ENCODE measurements at places on chromosomes 13 and 19. TPM values are rescaled to one million over a fixed set of nuclear protein-coding genes. Genes with fewer than 3 reads are reported as not detected.

- no peak for DNase-seq
Measured at GRCh38 chr13:38564256-38565150, 122.4 kb upstream of the FREM2 start.

GRCh38 chr13:91357613-91358386 lies 10.3 kb downstream of the MIR17HG start:
- no peak for DNase-seq

DNA sequence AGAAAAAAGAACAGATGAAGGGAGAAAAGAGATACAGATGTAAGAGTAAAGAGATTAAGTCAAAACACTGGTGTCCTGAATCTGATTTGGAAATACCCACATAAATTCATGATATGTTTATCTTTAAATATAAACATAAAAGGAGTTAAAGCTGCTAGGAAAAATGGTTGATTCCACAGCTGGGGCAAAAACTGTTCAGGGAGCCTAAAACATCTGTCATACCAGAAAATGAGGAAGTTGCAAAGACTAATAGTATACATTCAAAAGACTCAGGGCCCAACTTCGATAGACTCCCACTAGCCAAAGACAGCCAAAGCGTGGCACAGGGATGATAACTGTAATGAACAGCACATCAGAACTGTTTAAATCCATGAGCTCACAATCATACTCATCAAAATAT lies 62.0 kb downstream of the ABCC4 start:
- peak; percentile 1 for DNase-seq

DNA sequence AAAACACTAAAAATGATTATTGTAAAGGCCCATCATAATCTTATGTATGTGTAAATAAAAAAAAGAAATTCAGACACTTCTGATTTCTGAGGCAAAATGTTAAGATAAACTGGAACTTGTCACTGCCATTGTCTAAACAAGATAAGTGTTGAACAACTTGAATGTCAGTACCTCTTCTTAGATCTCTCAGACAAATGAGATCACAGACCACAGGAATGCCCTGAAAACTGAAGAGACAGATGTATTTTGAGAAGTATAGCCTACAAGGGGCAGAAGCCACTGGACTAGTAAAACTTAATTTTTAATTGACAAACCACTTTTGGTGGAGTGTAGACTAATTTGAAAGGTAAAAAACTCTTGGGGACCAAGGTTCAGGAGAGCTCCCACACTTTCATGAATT lies 375.5 kb upstream of the SLITRK5 start:
- no peak for DNase-seq

DNA sequence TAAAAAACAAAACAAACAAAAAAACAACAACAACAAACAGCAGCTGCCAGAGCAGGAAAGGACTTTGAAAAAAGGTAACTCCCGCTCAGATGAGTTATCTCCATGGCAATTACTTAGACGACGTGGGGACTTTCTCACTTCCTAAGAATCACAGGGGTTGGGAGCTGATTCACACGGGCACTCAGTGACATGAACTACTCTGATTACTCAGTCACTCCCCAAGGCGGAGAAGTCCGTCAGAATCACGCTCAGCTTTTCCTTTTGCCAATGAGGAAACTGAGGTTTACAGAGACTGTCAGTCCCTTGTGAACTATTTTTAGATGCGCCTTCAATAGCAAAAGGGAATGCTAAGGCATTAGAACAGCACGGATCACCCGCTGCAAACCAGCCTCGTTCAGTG lies 32.3 kb upstream of the MATK start:
- DNase-seq = no peak

GRCh38 chr13:52644108-52644507 lies 1.9 kb downstream of the HNRNPA1L2 start:
- no peak for DNase-seq

DNA sequence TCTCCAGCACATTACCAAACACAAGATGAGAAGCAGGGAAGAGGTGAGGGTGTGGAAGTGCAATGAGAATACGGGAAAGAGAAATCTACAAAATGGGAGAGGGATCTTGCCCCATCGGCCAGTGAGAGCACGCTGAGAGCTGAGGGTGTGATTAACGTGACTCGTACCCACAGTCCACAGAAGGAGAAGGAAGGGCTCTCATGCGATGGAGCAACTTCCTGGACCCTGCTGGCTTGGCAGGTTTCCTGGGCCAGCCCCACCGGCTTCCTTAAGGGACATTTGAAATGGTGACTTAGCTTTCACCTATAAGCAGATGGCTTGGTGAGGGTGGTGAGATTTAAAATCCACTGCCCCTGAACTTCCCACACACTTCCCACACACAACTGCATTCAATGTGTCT lies 740.1 kb downstream of the UQCRFS1 start:
- DNase-seq = no peak

DNA sequence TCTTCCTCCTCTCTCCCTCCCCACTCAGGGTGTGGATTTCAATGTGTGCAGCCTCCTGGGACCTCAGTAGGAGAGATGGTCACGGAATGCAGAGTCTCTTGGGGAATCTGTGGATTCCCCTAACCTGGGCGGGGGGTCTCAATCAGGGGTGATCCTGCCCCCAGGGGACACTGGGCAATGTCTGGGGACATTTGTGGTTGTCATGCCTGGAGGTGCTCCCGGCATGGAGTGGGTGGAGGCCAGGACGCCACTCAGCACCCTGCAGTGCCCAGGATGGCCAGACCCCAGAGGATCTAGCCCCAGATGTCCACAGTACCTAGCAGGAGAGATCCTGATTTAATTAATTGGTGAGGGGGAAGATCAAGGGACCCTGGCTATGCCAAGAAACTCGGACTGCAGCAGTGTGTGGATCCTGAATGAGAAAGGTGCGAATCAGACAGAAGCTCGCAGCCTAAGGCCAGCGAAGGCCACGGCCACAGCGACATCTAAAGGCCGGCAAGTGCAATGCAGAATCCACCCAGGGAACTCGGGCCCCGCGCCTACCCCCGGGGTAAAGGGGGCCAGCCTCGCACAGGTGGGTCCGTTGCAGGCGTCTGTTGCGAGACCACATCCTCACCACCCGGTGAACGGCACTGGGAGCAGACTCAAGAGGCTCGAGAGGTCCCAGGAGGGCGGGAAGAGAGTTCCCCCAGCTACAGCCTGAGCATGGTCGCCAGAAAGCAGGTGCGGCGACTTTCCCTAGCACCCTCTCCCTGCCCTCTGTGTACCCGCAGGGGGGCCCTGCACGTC lies 88.8 kb downstream of the GNG7 start:
- DNase-seq = no peak

DNA sequence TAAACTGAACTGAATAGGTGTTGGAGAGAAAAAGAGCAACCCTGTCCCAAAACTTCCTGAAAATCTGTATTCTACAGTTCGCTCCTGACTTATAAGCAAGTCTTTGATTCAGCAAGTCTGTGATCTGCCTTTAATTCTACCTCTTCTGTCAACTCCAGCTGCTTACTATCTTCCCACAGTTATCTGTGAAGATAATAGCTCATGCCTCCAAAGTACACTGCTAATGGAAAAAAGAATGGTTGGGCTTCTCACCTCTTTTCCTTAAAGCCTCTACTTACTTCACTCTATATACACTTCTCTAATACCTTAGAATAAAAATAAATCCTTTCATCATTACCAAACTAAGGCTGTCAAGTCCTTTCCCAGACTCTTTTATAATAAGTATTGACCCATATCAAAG lies 391.5 kb upstream of the MIR17HG start:
- DNase-seq = no peak

DNA sequence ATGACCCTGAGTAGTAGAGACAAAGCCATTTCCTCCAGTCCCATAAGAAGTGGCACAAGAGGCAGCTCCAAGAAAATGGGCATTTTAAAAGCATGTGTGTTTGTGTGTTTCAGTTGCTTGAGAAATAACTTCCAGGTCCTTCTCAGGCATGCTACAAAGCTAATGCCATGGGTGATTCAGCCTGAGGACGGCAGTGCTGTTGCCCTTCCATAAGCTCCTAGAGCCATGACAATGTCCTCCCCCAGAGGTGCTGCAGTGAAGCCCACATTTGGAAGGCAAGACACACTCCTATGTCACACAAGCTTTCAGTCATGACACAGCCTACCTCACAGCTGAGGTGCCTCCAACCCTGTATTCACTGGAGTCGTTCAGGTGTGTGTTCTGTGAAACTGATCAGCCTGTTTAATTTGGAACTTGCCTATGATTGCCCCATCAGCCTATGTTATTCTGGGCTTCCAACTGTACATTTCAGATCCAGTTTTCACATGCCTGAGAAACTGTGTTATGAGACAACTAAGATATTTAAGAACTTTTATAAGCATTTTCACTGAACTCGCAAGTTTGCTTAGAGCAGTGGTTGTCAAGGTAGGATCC lies 213.6 kb downstream of the FOXO1 start:
- no peak for DNase-seq

- DNase-seq = no peak
Measured at GRCh38 chr13:30816736-30817135, 81.4 kb downstream of the ALOX5AP start.

GRCh38 chr19:42529248-42529764 lies 1.0 kb upstream of the CEACAM1 start:
- no peak for DNase-seq

- DNase-seq = no peak
Measured at GRCh38 chr19:43747557-43748204, 7.1 kb downstream of the SMG9 start.

DNA sequence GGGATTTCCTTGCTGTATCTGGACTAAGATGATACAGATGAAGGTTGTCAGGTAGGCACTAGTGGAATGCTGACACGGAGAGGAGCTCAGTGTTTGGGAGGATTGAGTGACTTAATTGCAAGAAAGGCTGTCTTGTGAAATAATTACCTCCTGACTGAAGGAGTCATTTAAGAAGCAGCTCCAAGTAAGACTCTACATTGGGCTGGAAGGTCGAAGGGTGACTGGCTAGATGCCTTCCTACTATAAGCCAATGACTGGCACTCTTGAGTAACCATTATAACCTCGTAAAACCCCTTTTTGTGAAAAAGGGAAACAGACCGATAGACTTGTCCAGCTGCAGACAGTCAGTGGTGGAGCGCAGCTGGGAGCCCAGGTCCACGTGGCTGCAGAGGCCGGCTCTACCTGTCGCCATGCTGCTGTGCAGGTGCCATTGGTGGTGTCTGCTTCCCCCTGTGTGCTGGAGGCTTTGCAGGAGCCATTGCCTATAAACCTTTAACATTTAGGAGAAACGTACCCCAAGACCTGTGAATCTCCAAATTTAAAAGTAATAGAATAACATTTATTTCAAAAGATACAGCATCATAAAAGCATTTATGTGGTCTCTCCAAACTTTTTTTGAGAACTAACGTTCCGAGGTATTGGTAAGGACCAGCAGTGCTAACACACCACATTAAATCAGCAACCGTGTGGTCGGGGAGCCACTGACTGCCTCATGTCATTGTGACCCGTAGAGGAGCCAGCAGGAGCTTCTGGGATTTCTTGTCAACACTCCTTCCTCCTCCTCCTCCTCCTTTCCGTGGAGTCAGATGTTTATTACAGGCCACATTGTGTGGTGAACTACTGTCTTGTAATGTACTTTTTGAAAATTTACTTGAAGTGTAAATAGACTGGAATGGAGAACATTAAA lies 80.4 kb upstream of the TEX29 start:
- DNase-seq = no peak

DNA sequence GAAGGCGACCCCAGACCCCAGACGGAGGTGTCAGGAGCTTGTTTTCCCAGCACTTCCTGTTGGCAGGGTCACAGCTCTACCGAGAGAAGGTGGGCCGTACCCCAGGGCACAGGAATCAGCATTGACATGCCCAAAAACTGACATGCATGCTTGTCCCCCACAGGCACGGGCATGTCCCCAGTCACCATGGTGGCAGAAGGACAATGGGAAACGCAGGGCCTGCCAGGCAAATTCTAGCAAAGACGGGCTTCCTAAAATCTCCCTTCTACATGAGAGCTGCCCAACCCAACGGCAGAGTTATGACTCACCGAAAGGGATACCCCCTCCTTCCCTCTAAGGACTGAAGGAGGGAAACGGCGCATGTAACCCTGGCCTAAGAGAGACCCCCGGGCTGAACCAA lies 18.5 kb downstream of the TSHZ3 start:
- DNase-seq = no peak

- no peak for DNase-seq
Measured at GRCh38 chr13:29924482-29925350, 74.3 kb upstream of the UBL3 start.

GRCh38 chr19:45931055-45931454 lies 16.5 kb upstream of the NANOS2 start:
- no peak for DNase-seq

DNA sequence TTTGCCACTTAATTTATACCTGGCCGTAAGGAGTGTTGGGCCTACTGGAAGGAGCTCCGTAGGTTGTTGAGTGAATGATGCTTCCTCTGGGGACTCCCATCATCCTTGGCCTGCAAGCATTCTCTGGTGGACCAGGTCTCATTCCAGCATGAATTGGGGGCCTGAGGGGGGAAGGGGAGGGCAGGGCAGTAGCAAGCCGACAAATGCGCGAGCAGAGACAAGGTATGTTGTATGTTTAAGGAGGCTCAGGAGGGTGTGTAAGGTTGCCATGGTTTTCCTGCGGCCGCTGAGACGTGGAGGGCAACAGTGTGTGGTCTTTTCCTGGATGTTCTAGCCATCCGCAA lies 749 bp downstream of the ZNF264 start:
- no peak for DNase-seq

DBP gene
- total RNA-seq = 20.3 TPM

HS6ST3 gene
- not detected for total RNA-seq

GRIK5 gene
- total RNA-seq = 0.38 TPM

CARS2 gene
- 62.2 TPM for total RNA-seq

SBK2 gene
- total RNA-seq = not detected

GARIN5A gene
- total RNA-seq = 1.8 TPM

PNMA8B gene
- total RNA-seq = 2.5 TPM

KLK13 gene
- not detected for total RNA-seq

C13orf46 gene
- total RNA-seq = 2.4 TPM

CYP2B6 gene
- not detected for total RNA-seq

All from osteocyte (in vitro differentiated cells).